Calu3 (cell line): ENCODE measurements at places on chromosomes 7 and 10. TPM values are rescaled to one million over a fixed set of nuclear protein-coding genes. Genes with fewer than 3 reads are reported as not detected.

GRCh38 chr10:33493497-33493896 lies 159.0 kb upstream of the NRP1 start:
- no peak for DNase-seq

DNA sequence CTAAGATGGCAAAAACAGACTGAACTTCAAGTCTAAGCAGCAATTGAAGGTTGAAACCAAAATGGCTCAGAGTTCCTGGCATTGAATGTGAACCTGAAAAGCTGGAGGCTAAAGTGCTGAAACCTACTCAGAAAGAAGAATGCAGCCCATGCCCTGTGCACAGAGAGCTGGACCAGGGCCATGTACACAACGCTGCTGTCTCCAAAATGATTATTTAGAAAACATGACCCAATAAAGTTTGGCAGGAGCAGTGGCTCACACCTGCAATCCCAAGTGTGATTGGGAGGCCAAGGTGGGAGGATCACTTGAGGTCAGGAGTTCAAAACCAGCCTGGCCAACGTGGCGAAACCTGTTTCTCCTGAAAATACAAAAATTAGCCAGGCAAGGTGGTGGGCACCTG lies 158.9 kb downstream of the AKR1D1 start:
- DNase-seq: no peak

- DNase-seq: no peak
These were observed 291.7 kb upstream of the SEMA3D start for GRCh38 chr7:85478530-85478929.

DNA sequence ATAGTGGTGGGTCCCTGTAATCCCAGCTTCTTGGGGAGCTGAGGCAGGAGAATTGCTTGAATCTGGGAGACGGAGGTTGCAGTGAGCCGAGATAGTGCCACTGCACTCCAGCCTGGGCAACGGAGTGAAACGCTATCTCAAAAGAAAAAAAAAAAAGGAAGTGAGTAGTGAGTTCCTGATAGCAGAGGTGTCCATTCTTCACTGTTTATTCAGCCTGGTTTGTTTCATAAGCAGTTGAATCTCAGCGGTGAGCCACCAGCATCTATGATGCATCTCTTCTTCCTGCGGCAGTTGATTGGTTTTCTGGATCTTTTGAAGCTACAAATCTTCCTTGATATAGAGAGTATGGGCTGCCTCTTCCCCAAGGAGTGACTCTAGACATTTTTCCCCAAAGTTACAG lies 316.1 kb upstream of the MTPN start:
- no peak for DNase-seq

- no peak for DNase-seq
These were observed 229.6 kb downstream of the GALNT17 start for GRCh38 chr7:71361451-71362032.

DNA sequence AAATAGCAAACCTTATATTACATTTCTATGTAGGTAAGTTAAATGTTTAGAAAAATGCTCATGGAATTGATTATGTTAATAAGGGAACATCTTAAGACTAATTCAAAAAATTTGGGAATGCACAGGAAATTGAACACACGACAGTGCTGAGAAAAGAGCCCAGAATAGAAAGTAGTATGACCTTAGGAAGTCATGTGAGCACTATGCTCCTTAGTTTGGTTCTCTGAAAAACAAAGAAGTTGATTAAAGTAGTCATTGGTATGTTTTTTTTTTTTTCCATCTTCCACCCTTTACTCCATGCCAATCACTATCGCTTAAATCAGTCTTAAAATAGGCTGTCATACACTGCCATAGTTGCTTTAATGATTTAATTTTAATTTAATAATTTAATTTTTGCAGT lies 242.9 kb downstream of the ANKRD7 start:
- DNase-seq: no peak

- peak; percentile 43 for DNase-seq
These were observed 16.5 kb upstream of the CHN2 start for GRCh38 chr7:29177963-29178600.

DNA sequence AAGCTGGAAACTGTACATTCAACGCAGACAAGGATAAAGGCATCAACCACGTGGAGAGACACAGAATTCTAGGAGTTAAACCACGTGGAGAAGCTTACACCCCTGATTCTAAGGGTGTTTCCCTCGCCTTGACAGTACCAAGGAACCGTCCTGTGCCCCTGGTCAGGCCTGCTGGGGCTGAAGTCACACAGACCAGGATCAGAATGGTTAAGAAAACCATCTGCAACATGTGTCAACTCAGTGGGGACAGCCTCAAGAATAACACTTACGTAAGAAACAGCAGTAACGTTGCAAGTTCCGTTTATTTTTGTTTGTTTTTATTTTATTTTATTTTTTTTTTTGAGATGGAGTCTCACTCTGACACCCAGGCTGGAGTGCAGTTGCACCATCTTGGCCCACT lies 55.6 kb downstream of the CHST15 start:
- DNase-seq: no peak

- no peak for DNase-seq
These were observed 12.2 kb upstream of the BMPR1A start for GRCh38 chr10:86744067-86744725.

- DNase-seq: no peak
These were observed 48.3 kb upstream of the ATRNL1 start for GRCh38 chr10:115044891-115045290.

GRCh38 chr7:45872116-45873034 lies 507 bp downstream of the CCDC201 start:
- DNase-seq: peak; percentile 75

TMEM236 gene
- total RNA-seq: 0.38 and 0.51 TPM in 2 replicates

THSD7A gene
- 5.9 and 8.3 TPM in 2 replicates for total RNA-seq

METTL27 gene
- total RNA-seq: 14.3 TPM in 2 replicates

AGR2 gene
- total RNA-seq: 378 and 444 TPM in 2 replicates

POLL gene
- total RNA-seq: 25.7 and 28.4 TPM in 2 replicates

CTAGE8 gene
- total RNA-seq: 3.9 and 4.3 TPM in 2 replicates

SYNPO2L gene
- total RNA-seq: 0.34 TPM in 1 of 2 replicates, not detected in the other

PNLIP gene
- total RNA-seq: not detected in 2 replicates

FAM241B gene
- 22.9 and 25.2 TPM in 2 replicates for total RNA-seq

PILRA gene
- total RNA-seq: 3.1 and 3.3 TPM in 2 replicates
